ENCODE measurements at places on chromosomes 1 and 21.

DNA sequence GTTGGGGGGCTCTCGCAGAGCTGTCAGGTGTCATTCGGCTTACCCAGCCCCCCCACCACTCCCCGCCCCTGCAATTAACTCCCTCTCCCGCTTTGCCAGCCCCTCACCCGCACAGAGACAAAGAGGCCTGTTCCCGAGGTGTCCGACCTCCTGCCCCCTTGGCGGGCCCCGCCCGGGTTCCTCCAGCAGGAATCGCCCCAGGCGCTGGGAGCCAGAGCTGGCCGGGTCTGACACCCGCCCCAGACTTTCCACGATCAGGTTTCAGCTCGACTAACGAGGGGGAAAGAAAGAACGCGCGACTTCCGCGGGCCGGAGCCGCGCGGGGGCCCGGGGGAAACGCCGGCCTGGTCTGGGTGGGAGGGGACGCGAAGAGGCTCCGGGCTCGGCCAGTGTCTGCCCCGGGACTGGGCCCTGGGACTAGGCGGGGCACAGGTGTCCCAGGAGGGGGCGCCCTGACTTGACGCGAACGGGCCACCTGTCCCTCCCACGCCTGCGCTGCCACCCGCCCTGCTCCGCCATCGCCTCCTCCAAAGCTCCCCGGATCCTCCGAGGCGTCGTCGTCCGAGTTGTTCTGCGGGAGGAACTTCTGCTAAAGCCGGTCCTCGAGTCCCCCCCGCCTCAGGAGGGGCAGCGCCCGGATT, 36.4 kb upstream of the HHAT start:
- peak; percentile 33 for DNase-seq

DNA sequence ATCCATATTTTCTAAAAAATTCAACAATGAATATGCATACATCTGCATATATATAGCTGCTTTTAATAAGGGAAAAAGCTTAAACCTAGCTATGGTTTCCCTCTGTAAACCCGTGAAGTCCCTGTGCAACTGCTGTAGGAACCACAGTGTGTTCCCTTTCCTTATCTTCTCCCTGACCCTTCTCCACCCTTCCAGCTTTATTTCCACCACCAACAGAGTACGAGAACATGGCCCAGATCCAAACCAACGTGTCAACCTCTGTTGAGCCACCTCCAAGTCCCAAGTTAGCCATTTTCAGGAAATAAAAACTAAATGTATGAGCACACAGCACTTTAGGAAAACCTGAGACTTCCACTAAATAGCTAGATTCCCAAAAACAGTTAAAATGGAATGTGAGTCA, 20.3 kb downstream of the SUSD4 start:
- no peak for DNase-seq

DNA sequence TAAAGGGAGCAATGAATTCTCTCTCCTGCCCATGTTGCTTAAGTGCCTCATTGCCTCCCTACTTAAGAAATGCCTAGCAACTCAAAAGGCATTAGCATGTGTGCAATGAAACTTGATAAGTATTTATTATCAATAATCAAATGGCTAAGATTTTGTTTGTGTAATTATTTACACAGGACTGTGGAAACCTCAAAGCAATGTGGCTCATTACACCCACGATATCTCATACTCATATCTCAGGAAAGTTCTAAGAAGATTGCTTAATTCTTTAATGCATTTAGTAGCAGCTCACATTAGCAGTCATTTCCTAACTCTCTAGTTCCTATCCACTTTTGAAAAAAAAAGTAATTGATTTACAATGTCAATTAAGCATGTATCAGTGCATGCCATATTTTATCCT, 253.3 kb downstream of the DUSP10 start:
- DNase-seq: no peak

DNA sequence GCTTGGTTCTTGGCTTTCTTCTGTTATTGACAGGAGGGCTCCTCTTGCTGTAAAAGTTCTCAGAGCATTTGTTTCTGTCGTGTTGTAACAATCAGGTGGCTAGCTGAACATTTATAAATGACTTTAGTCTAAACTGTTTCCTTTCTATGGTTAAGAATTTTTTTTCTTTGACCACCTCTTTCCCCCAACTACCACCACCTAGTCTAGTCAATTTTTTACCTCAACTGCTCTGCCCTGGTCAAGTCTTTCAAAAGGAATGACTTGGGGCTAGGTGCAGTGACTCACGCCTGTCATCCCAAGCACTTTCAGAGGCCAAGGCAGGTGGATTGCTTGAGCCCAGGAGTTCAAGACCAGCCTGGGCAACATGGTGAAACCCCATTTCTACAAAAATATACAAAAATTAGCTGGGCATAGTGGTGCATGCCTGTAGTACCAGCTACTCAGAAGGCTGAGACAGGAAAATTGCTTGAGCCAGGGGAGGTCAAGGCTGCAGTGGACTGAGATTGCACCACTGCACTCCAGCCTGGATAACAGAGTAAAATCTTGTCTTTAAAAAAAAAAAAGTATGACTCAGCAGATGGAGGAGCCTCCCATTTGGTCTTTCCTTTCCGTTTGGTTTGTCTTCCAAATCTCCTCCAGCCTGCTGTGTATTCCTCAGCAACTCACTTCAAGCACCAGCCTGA, 40.7 kb downstream of the MAP3K21 start:
- DNase-seq: no peak

- no peak for DNase-seq
Observed at GRCh38 chr1:8632102-8632501, 185.3 kb downstream of the RERE start.

DNA sequence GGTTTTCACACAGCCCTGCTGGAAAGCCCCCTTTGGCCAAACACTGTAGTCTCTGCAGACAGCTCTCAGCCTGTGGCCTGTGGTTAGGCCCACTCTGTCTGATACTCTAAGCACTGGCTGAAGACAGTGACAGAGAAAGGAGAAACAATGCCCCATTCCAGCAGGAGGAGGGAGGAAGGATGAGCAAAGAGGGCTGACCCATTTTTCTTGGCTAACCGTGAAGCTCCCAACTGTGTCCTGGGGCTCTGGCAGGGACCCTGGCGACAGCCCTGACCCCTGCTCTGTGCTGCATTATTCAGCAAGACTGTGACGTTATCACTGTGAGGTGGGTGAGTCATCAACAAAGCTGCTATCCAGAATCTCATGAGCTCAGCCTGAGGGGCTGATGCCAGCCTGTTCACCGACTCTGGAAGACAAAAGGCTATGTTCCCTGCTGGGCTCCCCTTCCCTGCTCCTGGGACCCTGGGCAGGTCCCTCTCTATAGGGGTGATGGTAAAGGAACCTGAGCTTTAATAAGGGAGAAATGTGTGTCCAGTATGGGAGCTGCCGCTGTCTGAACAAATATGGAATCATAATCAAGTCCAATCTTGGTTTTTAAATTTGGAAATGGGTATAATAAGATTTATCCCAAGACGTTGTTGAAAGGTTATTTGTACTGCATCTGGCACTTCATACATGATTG, 107.0 kb downstream of the RHOU start:
- no peak for DNase-seq

DNA sequence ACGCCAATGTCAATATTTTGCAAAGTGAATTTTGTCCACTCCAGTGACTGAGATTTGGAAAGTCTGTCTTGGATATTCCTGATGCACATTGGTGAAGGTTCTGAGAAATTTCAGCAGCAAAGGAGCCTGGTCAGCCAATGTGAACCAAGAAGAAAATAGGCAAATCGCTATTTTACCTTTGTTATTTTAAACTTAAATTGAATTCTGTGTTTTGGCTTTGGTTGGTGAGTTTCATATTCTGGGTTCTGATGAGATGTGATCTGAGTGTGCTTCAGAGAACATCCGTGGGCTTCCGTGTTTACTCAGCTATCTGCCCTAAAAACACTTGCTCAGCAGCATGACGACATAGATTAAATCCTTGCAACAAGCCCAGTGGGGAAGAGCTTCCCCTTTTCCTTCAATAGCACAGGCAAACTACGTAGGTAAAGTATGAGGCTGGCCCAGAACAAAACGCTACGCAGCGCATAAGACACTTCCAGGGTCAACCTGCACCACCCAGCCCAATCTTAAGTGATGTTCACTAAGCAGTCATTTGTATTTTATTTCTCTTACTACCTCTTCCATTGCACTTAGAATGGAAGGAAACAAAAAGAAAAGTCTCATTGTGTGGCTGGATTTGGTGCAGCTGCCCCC, 176.4 kb upstream of the KAZN start:
- no peak for DNase-seq

GRCh38 chr1:63929106-63929478, 155.3 kb downstream of the ROR1 start:
- DNase-seq: no peak

DNA sequence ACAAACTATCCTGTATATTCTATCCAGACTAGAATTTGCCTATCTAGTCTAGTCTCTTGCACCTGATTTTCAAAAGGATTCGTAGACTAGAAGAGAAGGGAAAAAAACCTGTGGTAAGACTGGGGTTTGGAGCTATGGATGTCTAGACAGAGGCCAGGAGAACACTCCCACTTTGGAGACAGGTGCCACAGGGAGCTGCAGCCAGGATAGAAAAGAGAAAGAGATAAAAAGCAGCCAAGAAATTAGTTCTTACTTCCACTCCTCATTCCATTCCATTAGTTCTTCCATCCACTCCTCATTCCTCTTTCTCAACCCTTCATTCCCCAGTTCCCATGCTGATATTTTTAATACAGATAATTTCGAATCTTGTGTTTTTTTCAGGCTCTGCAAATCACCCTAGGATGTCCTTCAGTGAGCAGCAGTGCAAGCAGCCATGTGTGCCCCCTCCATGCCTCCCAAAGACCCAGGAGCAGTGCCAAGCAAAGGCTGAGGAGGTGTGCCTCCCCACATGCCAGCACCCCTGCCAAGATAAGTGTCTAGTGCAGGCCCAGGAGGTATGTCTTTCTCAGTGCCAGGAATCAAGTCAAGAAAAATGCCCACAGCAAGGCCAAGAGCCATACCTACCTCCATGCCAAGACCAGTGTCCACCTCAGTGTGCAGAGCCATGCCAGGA, 496 bp downstream of the PRR9 start:
- DNase-seq: no peak

DNA sequence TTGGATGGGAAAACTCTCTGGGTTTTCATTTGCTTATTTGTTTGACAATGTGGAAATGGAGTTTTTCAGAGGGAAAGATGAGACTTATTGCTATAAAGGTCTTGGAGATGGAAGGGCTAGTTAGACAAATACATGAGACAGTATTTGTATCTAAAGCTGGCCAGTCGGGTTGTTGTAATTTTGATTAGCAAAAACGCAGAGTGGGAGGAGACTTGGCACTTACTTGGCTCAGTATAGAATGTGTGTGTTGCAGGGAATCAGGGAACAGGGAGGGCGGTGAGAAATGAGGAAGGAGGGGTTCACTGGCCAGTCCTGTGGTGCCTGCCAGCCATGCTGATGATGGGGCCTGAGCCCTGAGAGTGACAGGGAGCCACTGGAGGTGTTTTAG, 6.0 kb upstream of the FOXE3 start:
- DNase-seq: no peak

DNA sequence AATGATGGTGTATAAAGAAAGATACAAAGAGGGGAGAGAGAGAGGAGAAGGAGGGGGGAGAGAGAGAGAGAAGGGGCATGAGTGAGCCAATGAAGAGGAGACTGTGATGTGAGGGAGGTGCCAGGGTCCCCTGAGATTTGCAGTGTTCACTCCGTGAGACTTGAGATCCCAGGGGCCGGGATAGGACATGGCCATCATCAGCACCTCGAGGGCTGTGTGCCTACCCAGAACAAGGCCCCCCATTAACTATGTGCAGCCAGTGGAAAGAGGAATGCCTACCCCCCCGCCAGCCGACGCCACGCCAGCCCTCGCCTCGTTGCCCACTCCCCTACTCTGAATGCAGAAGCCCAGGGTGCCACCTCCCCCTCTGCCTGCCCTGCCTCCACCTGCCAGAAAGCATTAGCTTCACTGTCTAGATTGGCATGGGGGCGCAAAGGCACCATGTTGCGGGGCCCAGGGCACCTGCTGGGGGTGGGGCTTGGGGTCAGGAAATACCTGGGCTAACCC, 14.8 kb downstream of the LGR6 start:
- no peak for DNase-seq

GRCh38 chr1:152165286-152166077, 6.5 kb upstream of the RPTN start:
- DNase-seq: no peak

- no peak for DNase-seq
Observed at GRCh38 chr1:32465578-32465933, 684 bp downstream of the ZBTB8B start.

- DNase-seq: no peak
Observed at GRCh38 chr1:60942896-60943638, 139.3 kb upstream of the NFIA start.

GRCh38 chr1:201456499-201457309, 12.3 kb downstream of the PHLDA3 start:
- no peak for DNase-seq

DNA sequence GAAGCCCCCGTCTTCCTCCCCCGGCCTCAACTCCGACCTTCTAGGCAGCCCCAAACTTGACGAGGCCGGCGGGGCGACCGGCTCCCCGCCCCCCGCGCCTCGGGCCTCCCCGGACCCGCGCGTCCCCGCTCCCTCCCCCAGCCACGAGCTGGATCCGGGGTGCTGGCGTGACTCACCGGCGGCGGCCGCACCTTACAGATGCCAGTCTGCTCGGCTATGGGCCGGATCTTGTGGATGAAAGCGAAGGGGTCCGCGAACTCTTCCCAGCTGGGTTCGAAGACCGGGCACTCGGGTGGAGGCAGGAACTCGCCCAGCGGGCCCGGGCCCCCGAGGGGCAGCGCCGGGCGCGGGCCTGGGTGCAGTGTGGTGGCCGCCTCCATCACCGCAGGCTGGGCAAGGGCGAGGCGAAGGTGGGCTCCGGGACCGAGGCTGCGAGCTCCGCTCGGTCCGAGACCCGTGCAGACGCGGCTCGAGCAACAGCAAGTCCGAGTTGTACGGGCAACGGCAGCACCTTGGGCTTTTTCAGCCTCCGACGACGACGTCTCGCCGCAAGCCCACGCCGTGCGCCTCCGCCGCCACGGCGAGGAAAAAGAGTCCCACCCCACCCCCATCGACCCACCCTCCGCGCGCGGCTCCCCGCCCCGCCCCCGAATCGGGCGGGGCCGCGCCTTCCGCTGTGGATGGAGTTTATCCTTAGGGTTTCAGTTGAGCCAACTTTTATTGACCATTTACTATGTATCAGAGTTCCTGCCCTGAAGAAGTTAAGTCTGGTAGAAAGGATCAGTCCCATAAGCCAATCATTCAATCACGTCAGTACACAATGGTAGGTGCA, at the start of gene KDM5B:
TSS of gene KDM5B (minus strand) at position 496 of the 832 bp plus-strand sequence. CDS start at position 380, 116 bp downstream.
- DNase-seq: peak; percentile 76

DNA sequence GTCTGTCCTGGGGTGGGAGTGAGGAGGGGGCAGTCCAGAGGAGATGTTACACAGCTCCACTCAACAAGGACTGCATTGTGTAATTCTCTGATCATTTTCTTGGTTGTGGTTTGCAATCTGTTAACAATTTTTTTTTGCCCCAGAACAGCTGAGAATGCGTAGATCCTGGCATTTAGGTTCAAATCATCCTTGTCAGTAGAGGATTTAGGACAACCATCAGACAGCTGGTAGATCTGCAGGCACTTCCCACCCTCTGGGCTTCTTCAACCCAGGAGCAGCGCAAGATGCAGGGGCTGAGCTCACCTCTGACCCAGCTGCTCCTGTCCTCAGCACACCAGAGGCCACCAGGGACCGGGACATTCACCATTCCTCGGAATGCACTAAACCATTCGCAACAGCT, 13.5 kb downstream of the BCAR3 start:
- no peak for DNase-seq

All from activated CD4-positive, CD25-positive, alpha-beta regulatory T cell treated with anti-CD3 and anti-CD28 coated beads, Interleukin-2, amount 50 U/mL, for 72 hours (primary cell).